Body of pancreas (tissue), 4 donors: ENCODE measurements at places on chromosomes 6 and 20. TPM values are rescaled to one million over a fixed set of nuclear protein-coding genes. Genes with fewer than 3 reads are reported as not detected.

DNA sequence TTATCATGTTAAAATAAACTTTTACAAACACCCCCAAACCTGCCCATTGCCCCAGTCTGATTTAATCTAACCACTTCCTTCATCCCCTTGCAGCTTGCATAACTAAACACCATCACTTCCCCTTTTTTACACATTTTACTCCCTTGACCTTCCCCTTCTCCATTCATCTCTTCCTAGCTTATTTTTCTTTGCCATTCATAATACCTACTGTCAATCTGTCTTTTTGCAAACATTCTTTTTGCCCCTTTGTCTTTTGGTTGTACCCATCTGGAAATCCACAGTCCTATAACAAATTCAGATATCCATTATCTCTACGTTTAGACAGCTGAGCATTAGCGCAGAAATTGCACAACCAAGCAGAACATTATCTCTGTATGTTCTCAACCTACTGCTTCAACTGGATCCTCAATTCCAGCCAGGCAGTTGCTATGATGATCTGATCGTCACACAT, 51.2 kb downstream of the C6orf52 start:
- no peaks in the 10 kb centered on the region for H3K4me1 ChIP-seq
- H3K4me3 ChIP-seq, result no peak overlapping the region
- DNase-seq, result no peak
- no peaks in the 10 kb centered on the region for H3K27me3 ChIP-seq
- H3K36me3 ChIP-seq, result no peaks in the 10 kb centered on the region

DNA sequence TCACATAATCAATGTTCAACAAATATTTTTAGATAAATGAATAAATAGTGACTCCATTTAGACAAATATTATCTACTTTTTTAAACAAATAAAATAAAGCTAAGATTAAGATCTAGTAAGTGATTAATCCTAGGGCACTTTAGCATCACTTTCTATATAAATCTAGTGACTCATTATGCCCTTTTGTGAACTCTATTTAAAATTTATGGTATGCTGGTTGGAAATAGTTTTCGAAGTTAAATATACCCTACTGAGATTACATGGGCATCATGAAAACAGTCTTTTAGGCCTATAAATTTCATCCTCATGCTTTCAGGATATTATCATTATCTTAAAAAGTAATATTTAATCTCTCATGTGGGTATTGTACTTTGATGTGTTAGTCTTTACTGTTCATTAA, 140.4 kb upstream of the UFL1 start:
- H3K36me3 ChIP-seq, result no peaks in the 10 kb centered on the region
- H3K27ac ChIP-seq, result no peak overlapping the region
- no peaks in the 10 kb centered on the region for H3K4me1 ChIP-seq
- H3K27me3 ChIP-seq, result no peaks in the 10 kb centered on the region

Gene RBPJL
- total RNA-seq, result 837 TPM

- DNase-seq, result no peak
- H3K36me3 ChIP-seq, result no peaks in the 10 kb centered on the region
- H3K27ac ChIP-seq, result no peak overlapping the region
- no peak overlapping the region for H3K4me3 ChIP-seq
- H3K4me1 ChIP-seq, result peaks cover 8% of the 10 kb centered on the region
Measured at GRCh38 chr20:48824830-48825565, 2.8 kb downstream of the PREX1 start.

Gene CTCFL
- total RNA-seq, result not detected

DNA sequence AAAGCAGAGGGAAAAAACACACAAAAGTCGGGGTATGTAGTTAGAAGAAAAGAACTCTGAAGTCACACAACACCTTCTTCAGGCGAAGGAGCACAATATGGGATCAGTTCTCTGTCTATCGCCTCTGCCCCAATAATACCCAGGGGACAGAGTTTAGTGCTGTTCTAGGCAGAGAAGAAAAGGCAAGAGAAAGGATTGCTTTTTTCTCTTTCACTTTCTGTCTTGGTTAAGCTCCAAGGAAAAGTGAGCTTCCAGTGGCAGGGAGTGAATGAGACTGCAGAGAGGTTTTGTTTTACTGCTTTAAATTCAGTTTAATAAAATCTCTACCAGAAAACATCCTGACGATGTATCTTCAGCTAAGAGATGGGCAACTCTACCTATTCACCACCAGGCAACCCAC, 86.6 kb upstream of the STXBP5 start:
- H3K4me1 ChIP-seq, result no peaks in the 10 kb centered on the region
- H3K27ac ChIP-seq, result no peak overlapping the region
- H3K4me3 ChIP-seq, result no peak overlapping the region
- DNase-seq, result no peak

Gene PTGIS
- total RNA-seq, result 10.9 TPM

Gene TPMT
- total RNA-seq, result 8.0 TPM

Gene BPIFB4
- not detected for total RNA-seq

GRCh38 chr6:57117796-57118195, 27.8 kb downstream of the ZNF451 start:
- no peaks in the 10 kb centered on the region for H3K4me1 ChIP-seq
- DNase-seq, result no peak
- H3K27ac ChIP-seq, result no peak overlapping the region
- H3K36me3 ChIP-seq, result no peaks in the 10 kb centered on the region
- H3K27me3 ChIP-seq, result no peaks in the 10 kb centered on the region

- H3K4me3 ChIP-seq, result no peak overlapping the region
- H3K27me3 ChIP-seq, result no peaks in the 10 kb centered on the region
- H3K4me1 ChIP-seq, result peaks cover 95% of the 10 kb centered on the region
Measured at GRCh38 chr20:10661261-10661660, 12.5 kb downstream of the JAG1 start.

- peaks cover 72% of the 10 kb centered on the region for H3K4me1 ChIP-seq
- H3K27me3 ChIP-seq, result no peaks in the 10 kb centered on the region
- no peak overlapping the region for H3K4me3 ChIP-seq
- H3K27ac ChIP-seq, result peak overlapping the region; percentile 81
- DNase-seq, result peak; percentile 84
Measured at GRCh38 chr6:7235712-7236305, 77.2 kb downstream of the SSR1 start.

Gene STX11
- 4.4 TPM for total RNA-seq

Gene SUMO4
- total RNA-seq, result not detected

Gene CYP39A1
- 6.3 TPM for total RNA-seq

Gene COX4I2
- not detected for total RNA-seq

DNA sequence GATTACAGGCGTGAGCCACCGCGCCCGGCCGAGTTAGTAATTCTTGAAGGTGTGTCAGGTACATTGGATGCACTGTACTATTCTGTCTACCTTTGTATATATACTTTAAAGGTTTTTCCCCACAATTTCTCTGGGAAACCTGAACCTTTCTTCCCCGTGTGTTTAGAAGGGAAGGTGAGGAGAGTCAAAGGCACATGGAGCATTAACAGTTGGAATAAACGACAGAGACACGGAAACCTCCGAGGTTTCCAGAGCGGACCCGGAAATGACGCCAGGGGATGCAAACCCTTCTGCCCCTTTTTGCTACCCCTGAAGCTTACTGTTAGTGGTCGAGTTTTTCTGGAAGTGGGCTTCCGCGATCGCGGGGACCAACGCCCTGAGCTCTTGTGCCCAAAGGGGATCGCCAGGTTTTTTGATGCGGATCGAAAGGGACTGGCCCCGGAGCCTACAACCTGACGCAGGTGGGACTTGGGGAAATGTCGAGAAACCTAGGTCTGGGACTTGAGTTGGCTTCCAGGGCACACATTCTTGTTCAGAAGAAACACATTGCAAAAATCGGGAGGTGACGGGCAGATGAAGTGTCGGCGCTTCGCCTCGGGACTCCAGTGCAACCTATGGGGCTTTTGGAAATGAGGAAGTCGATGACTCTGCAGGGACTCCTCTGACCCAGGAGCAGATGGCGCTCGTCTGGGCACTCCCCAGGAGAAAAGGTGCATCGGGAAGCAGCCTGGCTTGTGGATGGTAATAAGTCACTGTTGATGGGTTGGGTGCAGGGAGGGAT, 218.2 kb downstream of the OR2B2 start:
- H3K27me3 ChIP-seq, result no peaks in the 10 kb centered on the region
- H3K4me1 ChIP-seq, result no peaks in the 10 kb centered on the region
- peak overlapping the region; percentile 1 for H3K27ac ChIP-seq
- H3K4me3 ChIP-seq, result peak overlapping the region; percentile 54
- no peaks in the 10 kb centered on the region for H3K36me3 ChIP-seq
- peak; percentile 30 for DNase-seq

DNA sequence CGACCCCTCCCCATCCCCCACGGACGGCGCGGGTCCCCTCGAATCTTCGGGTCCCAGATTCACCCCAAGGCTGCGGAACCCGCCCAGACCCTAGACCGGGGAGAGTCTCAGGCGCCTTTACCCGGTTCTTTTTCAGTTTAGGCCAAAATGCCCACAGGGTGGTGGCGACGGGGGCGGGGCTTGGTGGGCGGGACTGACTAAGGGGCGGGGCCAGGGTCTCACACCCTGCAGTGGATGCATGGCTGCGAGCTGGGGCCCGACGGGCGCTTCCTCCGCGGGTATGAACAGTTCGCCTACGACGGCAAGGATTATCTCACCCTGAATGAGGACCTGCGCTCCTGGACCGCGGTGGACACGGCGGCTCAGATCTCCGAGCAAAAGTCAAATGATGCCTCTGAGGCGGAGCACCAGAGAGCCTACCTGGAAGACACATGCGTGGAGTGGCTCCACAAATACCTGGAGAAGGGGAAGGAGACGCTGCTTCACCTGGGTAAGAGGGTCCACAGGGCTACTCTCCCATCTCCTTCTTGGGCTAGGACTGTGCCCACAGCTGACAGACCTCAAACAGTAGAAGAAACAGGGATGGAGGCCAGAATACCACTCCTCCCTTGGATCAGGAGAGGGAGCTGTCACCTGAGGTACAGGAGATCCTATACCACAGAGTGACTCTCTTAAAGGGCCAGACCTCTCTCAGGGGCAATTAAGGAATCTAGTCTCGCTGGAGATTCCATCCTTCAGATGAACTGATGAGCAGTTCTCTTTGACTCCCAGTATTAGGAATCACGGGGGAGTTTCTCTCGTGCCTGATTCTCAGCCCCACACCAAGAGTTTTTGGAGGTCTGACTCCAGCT, 942 bp downstream of the HLA-E start:
- no peaks in the 10 kb centered on the region for H3K27me3 ChIP-seq
- DNase-seq, result peak; percentile 62
- H3K4me3 ChIP-seq, result peak overlapping the region; percentile 83
- H3K36me3 ChIP-seq, result peaks cover 4% of the 10 kb centered on the region
- H3K4me1 ChIP-seq, result peaks cover 18% of the 10 kb centered on the region

DNA sequence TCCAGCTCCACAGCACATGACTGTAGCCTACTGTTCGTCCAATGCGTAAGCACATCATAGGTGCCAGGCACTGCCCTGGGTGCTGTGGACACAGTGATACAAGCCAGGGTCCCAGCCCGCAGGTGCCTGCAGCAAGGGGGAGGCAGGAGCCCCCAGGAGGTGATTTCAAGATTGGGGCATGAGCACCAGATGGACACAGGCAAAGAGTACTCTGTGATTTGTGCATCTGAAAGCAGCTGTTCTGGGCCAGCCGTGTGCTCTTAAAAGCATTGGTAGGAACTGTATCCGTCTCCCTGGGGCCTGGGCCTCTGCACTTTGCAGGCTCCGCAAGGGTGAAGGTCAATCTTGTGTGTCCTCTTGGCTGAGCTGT, 149.8 kb downstream of the SYCP2 start:
- H3K4me1 ChIP-seq, result no peaks in the 10 kb centered on the region
- no peak for DNase-seq
- no peak overlapping the region for H3K27ac ChIP-seq
- no peak overlapping the region for H3K4me3 ChIP-seq

Gene RSPO3
- 7.3 TPM for total RNA-seq

GRCh38 chr6:51625566-51625965, 461.8 kb downstream of the PKHD1 start:
- no peak overlapping the region for H3K4me3 ChIP-seq
- no peaks in the 10 kb centered on the region for H3K4me1 ChIP-seq
- no peaks in the 10 kb centered on the region for H3K27me3 ChIP-seq
- H3K36me3 ChIP-seq, result no peaks in the 10 kb centered on the region

Gene NKAIN4
- not detected for total RNA-seq

DNA sequence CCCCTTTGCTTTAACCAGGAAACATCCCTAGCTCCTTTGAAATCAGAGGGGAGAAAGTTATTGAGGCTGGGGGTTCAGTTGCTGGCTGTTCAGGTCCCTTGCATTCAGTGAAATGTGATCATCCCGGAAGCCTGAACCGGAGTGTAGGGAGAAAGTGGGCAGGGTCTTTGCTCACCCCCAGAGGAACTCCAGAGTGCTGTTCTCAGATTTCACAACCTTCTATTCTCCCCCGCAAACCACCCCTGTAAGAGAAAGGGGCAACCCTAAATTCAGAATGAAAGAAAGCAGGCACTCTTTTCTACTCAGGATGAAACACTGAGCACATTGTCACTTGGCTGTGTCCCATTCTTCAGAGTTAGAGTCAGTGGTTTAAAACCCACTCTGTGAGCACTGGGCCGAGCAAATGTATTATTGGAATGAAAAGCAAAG, 139.8 kb downstream of the KHDC1L start:
- H3K4me1 ChIP-seq, result no peaks in the 10 kb centered on the region
- no peaks in the 10 kb centered on the region for H3K27me3 ChIP-seq

- H3K4me1 ChIP-seq, result no peaks in the 10 kb centered on the region
- H3K27ac ChIP-seq, result no peak overlapping the region
- no peak overlapping the region for H3K4me3 ChIP-seq
- no peaks in the 10 kb centered on the region for H3K27me3 ChIP-seq
Measured at GRCh38 chr6:159212525-159213280, 43.5 kb downstream of the FNDC1 start.

- no peak overlapping the region for H3K4me3 ChIP-seq
- DNase-seq, result peak; percentile 79
- peaks cover 33% of the 10 kb centered on the region for H3K4me1 ChIP-seq
- no peaks in the 10 kb centered on the region for H3K36me3 ChIP-seq
Measured at GRCh38 chr6:22471132-22471690, 98.2 kb upstream of the HDGFL1 start.

Gene RAB23
- 2.1 TPM for total RNA-seq

DNA sequence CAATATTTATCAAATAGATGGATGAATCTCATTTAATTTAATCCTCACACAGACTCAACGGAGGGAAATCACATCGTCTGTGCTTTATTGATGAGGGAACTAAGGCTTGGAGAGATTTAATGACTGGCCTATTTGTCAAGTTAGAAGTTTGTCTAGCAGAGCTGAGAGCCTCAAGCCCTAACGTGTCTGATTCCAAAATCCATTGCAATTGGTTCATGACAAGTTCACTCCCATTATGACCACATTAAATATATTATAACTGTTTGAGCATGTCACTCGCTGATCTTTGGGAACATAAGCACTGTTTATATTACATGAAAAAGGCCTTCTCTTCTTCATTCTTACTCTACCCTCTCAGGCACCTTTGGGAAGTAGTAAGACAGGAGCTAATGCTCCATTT, 89.4 kb upstream of the SIRPA start:
- H3K27me3 ChIP-seq, result no peaks in the 10 kb centered on the region
- no peaks in the 10 kb centered on the region for H3K36me3 ChIP-seq
- no peak for DNase-seq
- peaks cover 25% of the 10 kb centered on the region for H3K4me1 ChIP-seq
- H3K27ac ChIP-seq, result no peak overlapping the region
- no peak overlapping the region for H3K4me3 ChIP-seq

DNA sequence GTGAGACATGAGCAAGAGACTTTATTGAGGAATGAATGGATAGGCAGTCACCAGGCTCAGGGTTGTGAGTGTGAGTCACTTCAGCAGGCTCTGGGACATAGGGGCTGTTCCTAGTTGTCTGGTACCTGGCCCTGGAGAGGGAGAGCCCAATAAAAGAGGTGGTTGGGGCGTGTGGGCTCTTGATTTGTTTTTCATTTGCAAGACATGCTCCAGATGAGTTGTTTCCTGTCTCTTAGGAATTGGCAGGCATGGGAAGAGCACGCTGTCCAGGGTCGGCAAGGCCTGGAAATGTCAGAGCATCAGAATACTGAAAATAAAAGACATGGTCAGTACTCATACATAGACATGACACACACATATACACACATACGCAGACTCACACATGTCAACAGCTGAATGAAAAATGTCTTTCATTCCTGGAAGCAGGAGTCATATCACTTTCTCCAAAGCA, 166.3 kb upstream of the SULF2 start:
- DNase-seq, result no peak
- no peaks in the 10 kb centered on the region for H3K27me3 ChIP-seq
- H3K27ac ChIP-seq, result no peak overlapping the region
- no peaks in the 10 kb centered on the region for H3K36me3 ChIP-seq

Gene OPN5
- total RNA-seq, result not detected
